Right ventricle myocardium superior (tissue), 1 donor: ENCODE measurements at places on chromosomes 3 and 15.

- no peak for DNase-seq
Measured at GRCh38 chr3:44885618-44886017, 11.2 kb downstream of the TGM4 start.

DNA sequence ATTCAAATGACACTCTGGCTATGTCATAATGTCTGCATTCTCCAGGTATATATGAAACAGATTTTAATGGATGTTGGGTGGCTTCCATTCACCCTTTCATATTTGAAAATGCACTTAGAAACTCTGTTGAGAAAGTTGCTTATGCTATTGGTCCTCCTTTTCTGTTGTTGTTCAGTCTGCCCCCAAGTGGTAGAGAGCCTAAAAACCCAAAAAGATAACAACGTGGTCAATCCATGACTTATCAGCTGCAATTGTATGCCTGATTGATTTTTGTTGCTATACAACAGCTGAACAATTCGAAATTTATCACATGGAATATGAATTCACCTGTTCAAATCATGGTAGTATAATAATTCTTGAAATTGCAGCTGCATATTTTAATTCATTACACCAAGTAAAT, 279.8 kb downstream of the ROBO2 start:
- DNase-seq, result no peak

DNA sequence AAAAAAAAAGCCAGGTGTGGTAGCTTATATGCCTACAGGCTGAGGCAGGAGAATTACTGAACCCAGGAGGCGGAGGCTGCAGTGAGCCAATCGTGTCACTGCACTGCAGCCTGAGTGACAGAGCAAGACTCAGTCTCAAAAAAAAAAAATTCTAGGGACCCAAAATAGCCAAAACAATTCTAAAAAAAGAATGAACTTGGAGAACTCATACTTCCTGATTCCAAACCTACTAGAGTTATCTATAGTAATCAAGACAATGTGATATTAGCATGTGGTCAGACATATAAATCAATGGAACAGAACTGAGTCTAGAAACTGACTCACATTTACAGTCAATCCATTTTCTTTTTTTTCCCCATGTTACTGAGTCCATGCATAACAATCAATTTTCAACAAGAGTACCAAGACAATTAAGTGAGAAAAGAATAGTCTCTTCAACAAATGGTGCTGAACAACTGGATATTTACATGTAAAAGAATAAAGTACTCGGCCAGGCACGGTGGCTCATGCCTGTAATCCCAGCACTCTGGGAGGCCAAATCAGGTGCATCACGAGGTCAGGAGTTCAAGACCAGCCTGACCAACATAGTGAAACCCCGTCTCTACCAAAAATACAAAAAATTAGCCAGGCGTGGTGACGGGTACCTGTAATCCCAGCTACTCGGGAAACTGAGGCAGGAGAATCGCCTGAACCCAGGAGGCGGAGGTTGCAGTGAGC, 11.9 kb downstream of the PRKAR2A start:
- DNase-seq, result no peak

- DNase-seq, result no peak
Measured at GRCh38 chr3:78919021-78919755, 848.6 kb downstream of the ROBO1 start.

GRCh38 chr3:128273841-128274573, 120.7 kb downstream of the EEFSEC start:
- no peak for DNase-seq

DNA sequence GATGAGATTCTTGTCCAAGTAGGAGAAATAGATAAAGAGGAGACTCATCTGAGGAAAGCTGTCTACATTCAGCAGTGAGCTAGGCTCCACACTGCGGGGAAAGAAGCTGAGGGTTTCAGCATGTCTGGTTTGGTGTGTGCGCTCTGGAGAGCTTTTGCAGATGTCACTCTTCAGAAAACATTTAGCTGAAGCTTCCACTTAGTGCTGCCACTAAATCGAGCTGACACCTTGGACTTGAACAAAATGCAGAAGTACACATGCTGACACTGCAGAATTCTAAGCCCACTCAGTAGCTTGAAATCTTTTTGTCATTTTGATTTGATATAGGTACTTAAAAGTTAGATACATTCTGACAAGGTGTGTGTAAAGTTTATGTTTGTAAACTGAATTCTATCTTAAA, 32.3 kb upstream of the CRTC3 start:
- no peak for DNase-seq

- DNase-seq, result no peak
Measured at GRCh38 chr15:83115831-83116565, 8.6 kb downstream of the TM6SF1 start.

GRCh38 chr15:61421470-61421869, 192.4 kb upstream of the RORA start:
- no peak for DNase-seq

- DNase-seq, result no peak
Measured at GRCh38 chr3:155316426-155316825, 22.9 kb upstream of the STRIT1 start.

DNA sequence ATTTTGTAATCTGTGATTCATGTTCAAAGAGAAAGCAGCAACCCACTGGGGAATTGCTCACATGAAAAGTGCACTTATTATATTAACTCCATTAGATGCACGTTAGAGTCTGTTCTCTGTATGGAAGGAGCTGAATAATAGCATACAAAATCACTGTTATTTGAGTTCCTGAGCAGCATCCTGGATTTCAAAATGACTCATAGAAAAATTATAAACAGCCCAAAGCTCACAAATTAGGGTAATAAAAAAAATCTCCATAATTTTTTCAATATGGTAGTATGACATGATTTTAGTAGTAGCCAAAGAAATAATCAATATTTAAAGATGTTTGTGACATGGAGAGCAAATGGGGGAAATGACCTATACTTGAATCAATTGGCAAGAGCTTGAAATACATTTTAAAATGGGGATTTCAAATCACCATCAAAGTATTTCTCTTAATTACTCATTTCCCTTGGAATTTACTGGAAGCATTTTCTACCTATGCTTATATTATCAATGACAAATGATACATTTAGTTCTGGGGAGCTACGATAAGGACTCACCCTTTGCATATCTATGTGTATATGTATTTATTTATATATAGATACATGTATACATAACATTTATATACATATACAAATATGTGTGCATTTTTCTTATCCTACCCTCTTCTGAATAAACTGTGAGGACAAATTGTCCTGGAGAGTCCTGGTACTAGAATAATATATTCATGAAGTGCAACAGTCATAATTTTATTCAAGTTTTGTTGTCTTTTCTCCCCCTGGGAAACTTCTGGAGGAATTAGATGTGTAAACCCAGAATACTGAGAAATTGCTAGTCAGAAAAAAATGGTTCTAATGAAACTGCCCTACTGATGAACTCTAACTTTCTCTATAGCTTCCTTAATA, 116.3 kb downstream of the RPL22L1 start:
- DNase-seq, result no peak

DNA sequence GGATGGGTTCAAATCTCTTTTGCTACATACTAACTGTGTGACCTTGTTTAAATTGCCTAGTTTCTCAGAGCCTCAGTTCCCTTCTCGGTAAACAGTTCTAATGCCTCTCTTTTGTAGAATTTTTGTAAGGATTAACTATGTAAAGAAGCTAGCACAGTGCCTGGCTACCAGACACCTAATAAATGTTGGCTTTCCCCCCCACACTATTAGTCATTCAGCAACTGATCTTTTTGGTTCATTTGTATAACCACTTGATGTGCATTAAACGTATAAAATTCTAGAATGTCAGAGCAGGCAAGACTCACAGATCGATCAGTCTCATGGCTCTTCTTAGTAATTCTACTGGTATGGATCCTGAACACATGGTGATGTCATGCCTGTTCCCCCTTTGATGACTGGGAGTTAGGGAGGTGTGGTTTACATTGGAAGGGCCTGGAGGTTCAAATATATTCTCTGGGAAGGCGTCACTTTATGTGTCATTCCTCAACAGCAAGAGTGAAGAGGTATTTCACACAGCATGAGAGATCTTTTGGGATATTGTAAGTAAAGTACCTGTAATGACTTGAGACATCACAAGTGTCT, 6.5 kb downstream of the TAGLN3 start:
- no peak for DNase-seq

DNA sequence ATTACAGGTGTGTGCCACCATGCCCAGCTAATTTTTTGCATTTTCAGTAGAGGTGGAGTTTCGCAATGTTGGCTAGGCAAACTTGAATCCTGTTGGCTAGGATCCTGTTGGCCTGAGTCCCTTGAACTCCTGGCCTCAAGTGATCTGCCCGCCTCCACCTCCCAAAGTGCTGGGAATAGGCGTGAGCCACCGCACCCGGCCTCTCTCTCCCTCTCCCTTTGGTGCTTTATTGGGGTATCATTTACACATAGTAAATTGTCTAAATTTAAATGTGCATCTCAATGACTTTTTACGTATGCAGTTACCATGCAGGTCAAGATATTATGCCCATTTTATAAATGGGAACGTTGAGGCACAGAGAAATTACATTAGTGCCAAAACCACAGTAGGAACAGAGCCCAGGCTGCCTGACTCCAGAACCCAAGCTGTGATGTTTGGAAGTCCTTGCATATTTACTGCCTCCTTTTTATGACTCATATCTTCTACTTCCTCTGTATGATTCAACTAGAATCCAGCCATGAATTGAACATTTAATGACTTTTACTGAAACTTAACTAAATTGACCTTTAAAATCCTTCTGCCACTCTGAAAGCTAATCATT, 34.0 kb upstream of the RPP14 start:
- DNase-seq, result no peak

DNA sequence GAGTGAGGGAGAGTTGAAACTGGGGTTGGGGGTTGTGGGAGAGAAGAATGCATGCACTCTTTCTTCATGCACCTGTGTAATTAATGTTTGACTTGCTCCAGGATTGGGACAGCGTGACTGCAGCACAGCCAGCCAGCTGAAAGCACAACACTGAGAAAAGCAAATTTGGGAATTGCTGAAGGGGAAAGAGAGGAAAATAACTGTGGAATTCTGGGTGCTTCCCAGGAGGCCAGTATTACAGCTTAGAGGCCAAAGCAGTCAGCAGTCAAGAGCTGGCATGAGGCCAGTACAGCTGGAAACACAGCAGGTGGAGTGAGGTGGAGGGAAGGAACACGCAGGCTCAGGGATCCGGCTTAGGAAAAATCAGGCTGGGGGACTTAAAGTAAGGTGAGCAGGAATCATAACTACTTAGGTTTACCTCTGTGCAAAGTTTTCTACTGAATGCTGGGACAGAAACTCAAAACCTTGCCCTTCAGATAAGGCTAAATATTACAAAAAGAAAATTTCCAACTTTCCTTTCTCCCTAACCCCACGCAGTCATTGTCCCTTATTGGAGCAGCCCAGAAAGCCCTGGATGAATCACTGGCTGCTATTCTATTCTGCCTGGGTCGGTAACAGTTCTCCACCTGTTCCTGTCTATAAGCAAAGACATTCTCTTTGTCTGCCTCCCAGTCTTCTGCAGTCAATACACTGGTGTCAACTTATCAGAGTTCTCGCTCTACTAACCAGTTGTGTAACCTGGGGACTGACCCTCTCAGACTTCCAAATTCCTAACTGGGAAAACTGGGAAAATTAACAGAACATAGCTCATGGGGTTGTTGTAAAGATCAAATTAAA, 167.2 kb downstream of the MAGI1 start:
- DNase-seq, result peak; percentile 68

GRCh38 chr3:9768141-9768775, 1.5 kb downstream of the CAMK1 start:
- no peak for DNase-seq

DNA sequence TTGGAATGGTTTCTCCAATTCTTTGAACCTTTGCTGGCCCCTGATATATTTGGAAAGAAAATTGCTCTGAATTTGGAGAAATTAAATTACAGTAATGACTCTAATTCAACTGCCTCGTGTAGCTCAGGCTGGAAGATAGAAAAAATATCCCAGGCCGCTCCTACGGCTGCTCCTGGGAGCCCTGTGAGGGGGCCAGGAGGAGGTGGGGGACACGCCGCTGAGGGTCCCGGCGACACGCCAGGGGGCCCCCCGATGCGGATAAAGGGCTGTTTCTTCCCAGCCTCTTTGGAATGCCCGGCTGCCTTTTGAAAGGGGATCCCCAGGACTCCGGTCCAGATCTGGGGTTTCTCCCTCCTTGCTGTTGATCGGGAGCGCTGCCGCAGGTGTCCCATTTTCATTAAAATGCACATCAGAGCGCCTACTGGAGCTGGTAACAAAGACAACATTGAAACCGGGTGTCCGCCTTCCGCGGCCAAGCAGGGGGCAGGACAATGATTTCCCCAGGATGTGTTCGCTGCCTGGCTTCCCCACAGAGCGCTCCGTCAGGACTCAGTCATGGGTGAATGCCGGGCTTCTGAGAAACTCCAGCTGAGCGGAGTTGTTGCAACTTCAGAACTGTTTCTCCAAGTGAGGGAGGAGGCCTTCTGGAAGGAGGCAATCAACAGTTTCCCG, 200.1 kb upstream of the KBTBD8 start:
- peak; percentile 61 for DNase-seq

DNA sequence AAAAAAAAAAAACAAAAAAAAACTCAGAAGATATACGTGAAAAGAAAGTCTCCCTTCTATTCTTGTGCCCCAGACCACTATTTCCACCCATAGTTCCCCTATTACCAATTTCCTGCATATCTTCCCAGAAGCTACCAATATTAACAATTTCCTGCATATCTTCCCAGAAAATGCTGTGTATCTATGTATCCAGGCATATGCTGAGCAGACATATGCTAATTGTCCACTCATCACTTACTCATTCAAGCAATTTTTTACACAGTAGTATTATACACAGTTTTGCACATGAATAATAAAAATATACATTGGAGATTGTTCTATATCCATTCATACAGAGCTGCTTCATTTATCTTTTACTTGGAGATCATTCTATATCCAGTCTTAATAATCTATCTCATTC, 12.6 kb upstream of the SLMAP start:
- DNase-seq, result no peak

DNA sequence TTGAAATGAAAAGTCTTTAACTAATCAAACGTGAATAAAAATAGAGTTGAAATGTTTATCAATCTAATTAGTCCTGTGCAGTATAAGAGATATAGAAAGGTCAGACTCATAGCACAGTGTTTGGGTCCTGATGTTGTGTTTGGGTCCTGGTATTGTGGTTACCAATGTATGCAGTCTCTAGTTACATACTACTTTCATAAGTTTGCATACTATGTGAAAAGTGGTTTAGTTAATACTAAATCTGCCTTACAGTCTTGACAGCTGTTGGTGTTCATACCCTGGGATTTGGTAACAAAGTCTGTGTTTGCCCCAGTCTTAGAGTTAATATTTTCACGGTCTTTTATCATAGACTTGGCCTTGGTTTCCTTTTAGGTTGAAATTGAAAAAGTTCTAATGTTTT, 41.7 kb downstream of the KIF15 start:
- DNase-seq, result no peak

- no peak for DNase-seq
Measured at GRCh38 chr3:74127256-74127655, 487.2 kb downstream of the CNTN3 start.

GRCh38 chr3:69869643-69870042, 129.9 kb upstream of the SAMMSON start:
- DNase-seq, result no peak
